NCI-H748 treated with DMSO at 0.1 percent for 48 hours (cell line): ENCODE measurements at places on chromosomes 2 and 18.

GRCh38 chr2:127932199-127932876 lies 46.6 kb upstream of the AMMECR1L start:
- DNase-seq, result no peak

- no peak for DNase-seq
These were observed 149.7 kb upstream of the HS6ST1 start for GRCh38 chr2:128468186-128468920.

DNA sequence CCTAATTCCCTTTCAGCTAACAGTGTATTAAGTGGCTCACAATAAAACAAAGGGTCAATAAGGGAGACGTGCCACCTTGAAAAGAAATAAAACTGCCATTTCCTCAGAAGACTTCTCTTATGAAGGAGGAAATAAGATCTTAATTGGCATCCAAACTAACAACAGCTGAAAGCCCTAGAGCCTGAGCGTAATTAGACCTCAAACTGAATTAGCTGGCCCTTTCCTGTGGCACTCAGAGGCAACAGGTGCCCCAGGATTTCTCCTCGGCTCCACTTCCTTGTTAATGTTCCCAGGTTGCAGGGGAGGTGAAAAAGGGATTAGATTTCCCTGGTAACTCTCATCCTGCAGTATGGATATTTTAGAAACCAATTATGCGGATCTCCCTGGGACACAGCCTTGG lies 804.3 kb downstream of the DCDC2C start:
- no peak for DNase-seq

DNA sequence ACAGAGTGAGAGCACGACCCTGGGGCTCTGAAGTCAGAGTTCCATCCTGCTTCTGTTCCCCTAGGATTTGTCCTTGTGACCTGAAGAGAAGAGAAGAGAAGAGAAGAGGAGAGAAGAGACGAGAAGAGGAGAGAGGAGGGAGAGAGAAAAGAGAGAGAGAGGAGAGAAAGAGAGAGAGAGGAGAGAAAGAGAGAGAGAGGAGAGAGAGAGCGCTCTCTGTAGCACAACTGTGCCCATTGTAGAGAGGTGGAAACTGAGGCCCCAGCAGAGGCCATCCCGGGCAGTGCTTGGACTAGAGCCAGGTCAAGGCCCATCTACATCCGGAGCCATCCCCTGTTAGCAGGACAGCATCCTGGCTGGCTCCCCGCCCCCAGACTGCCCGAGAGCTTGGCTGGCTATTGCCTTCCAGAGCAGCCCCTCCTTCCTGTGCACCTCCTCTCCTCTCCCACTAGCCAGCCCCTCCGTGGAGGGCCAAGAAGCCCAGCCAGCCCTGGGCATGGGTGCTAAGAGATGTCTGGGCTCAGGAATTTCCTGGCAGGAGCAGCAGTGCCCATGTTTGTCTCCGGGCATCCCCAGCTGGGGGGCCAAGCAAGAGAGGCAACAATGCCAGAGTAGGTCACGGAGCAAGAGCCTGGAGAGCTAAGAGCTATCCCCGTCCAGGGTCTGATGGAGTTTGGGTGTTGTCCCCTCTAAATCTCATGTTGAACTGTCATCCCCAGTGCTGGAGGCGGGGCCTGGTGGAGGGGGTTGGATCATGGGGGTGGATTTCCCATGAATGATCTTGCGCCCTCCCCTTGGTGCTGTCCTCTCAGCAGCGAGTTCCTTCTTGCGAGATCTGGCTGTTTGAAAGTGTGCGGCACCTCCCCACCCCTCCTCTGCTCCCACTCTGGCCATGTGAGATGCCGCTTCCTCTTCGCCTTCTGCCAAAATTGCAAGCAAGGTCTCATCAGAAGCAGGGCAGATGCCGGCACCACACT lies 18.2 kb upstream of the GPR55 start:
- DNase-seq, result no peak

DNA sequence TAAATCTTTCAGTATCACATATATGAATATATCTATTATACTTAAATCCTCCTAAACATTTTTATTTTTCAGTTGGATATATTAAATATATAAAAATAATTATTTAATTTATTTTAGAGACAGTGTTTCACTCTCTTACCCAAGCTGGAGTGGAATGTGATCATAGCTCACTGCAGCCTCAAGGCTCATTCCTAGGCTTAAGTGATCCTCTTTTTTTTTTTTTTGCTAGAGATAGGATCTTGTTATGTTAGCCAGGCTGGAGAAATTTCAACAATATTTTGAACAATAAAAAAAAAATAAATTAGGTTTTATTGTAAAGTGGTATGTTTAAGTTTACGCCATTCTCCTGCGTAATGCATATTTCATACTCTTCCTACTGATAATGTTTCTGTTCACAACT lies 4.2 kb downstream of the SPAST start:
- DNase-seq, result no peak

GRCh38 chr2:10487081-10487740 lies 39.1 kb upstream of the ODC1 start:
- no peak for DNase-seq

DNA sequence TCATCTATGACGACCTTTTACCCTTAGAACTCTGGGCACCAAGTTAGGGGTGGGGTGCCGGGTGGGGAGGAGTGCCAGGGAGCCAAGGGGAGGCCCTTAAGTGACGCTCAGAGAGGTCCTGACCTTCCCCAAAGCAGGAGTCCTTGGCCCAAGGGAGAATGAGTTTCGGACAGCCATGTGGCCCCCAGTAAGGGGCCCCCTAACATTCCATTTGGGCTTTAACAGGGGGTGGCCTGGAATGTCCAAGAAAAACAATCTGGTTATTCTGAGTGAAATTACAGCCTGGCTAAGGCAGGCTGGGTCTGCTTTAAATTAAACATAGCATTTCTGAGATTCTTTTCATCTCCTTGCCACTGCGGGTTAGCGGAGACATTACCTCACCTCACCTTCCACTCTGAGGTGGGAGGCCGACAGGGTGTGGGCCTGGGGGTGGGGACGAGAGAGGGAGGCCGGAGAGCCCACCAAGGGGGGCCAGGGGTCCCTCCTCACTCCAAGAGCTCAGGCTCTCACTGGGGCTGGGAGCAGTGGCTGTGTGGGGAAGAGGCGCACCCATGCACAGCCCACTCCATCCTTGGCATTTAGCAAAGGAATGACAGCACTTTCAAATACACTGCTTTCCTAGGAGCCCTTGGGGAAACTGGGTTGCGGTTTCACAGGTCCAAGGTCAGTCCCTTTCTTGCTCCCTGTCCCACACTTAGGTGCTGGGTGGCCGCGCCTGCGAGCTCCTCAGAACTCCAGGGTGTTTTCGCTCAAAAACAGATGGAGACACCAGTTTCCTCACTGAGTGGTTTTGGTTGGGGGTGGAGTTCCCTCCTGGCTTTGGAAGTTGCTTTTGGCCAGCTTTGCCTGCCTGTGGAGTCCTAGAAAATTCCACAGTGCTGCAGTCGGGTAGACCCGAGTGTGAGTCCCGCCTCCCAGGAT lies 107.4 kb downstream of the POLR1A start:
- DNase-seq, result no peak

DNA sequence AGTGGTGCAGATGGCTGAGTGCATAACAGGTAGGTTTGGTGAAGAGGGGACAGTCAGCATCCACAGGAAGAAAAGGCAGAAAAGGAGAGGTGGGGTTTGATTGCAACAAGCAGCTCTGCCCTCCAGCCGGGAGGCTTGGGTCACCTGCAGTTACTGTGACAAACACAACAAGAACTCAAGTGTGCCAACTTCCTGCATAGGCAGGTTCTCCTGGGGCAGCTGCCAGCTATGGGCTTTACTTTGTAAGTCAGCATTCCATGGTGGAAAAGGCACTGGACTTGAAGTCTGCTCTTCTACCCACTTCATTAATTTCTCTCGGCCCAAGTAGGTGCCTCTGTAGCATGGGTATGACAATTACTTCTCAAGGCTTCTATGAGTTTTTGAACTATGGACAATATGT lies 98.9 kb downstream of the MYT1L start:
- DNase-seq, result no peak

- DNase-seq, result no peak
These were observed 34.9 kb downstream of the G6PC2 start for GRCh38 chr2:168935810-168936581.

GRCh38 chr2:68423966-68424650 lies 43.0 kb downstream of the FBXO48 start:
- DNase-seq, result no peak

GRCh38 chr2:102279391-102279735 lies 32.0 kb upstream of the IL1RL1 start:
- no peak for DNase-seq

DNA sequence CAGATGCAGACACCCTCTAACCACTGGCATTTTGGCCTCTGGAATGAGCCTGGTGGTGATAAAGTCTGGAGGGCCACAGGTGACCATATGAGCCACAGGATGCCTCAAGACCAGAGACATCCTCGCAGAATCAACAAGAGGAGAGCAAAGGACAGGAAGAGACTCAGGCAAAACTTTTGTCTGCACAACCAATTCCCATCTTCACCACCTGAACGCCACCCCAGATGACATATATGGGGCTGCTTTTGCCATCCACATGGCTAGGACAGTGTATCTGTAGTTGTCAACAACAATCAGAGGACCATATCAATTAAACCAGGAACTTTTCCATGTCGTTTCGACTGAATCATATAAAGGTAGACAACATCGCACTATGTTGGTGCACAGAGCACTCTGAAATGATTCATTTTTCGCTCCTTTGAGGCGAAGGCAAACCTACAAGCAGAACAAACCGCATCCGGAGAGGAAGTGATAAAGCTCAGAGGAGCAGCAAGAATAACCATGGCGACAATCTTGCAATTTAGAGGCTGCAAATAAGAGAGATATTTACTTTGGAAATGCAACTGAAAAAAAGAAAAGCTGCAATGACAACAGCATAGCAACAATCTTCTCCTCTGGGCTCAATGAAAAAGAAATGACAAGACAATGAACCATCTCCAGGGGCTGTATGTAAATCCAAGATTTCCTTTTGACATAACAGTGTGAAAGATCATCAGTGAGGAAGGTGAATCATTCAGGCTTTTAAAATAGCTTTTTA lies 204.5 kb downstream of the ARL4C start:
- DNase-seq, result no peak

- no peak for DNase-seq
These were observed 288.3 kb upstream of the FN1 start for GRCh38 chr2:215724146-215724545.

- DNase-seq, result no peak
These were observed 637.1 kb upstream of the CHAC2 start for GRCh38 chr2:53130441-53130943.

- DNase-seq, result no peak
These were observed 462.1 kb downstream of the ERBB4 start for GRCh38 chr2:212076456-212076855.

- no peak for DNase-seq
These were observed 76.0 kb upstream of the DSG1 start for GRCh38 chr18:31241900-31242409.

DNA sequence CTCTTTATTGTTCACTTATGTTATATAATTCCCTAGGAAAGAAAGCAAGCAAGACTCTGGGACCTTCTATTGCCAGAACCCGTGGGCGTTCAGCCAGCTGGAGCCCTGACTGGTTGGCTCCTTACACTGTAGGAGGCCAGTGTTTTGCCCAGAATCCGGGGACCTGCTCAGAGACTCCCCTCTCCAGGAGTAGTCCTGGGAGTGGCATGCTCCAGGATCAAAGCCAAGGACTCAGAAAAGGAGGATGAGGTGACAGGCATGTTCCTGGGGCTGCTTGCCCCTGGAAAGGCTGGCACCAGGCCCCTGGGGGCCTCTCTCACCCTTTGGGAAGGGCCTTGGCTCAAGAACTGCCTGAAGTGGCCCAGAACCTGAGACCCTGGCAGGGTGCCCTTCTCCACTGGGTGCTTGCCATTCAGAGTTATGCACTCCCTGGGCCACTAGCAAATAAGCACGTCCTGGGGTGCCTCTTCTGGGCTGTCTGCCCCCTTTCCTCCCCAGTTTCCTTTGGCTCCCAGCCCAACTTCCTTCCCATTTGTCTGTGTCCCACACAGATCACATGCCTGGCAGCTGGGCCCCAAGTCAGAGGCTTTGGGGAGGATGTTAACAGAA lies 19.6 kb upstream of the KIF3C start:
- no peak for DNase-seq

- DNase-seq, result peak; percentile 58
These were observed 608.3 kb downstream of the ERBB4 start for GRCh38 chr2:211930331-211930730.

DNA sequence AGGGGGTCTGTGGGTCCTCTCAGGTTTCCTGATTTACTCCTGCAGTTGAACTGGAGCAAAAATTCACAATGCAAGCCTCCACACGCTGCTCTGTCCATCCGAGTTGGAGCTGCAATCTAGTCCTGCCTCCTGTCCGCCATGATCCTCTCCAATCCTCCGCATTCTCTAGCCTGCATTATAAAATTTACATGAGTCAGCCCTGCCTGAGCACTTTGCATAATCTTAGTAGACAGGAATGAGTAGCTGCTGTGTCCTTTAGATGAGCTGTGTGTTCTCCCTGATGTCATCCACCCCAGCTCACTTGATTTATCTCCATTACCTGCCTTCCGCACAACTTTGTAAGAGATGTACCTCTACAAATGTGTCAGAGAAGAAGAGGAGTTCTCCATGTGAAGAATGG lies 355.6 kb downstream of the STK39 start:
- DNase-seq, result no peak

DNA sequence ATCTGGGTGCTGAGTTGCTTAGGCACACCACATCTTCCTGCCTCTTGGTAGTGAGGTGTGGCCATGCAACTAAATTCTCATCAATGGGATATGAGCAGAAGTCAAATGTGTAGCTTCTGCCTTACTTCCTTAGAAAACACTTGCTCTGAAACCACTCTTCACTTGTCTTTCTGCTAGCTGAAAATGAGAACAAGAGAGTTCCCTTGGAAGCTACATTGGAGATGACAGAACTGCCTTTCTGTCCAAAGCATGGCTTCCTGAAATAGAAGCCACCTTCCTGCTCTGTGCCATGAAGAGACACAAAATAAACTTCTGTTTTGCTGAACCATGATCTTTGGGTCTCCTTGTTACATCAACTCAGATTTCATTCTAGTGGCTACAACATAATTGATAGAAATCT lies 659.9 kb downstream of the IRS1 start:
- no peak for DNase-seq

- DNase-seq, result peak; percentile 41
These were observed 49.8 kb upstream of the LGALSL start for GRCh38 chr2:64404002-64404731.

DNA sequence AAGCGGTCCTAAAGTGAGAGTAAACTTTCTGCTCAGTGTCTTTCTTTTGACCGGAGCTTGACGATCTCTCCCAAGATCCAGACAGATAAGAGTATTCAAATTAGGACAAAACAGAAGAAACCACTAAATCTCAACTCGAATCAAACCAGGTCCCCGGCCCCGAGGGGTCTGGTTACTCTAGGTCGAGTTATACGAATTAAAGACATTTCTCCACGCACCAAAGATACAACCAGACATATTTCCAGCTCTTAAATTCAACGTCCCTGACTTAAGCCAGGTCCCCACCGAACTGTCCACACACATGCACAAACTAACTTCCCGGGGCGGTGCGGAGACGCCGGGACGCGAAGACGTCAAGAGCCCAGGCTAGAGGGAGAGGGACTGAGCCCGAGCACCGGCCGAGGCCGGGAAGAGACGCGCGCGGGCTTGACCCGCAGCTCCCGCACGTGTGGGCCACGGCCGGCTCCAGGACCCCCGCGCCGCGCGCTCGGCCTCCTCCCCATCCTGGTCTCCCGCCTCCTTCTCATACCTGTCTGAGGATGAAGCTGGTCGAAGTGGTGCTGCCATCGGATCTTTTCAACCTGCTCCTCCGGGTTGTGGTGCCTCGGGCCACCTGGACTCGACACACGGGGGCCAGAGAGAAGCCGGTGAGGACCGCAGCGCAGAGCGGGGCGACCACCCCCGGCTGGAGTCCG lies 896 bp downstream of the CACNB4 start:
- DNase-seq, result no peak
